ENCODE measurements at places on chromosomes 5 and 9. TPM values are rescaled to one million over a fixed set of nuclear protein-coding genes. Genes with fewer than 3 reads are reported as not detected.

GRCh38 chr5:175686826-175687225 is 29.0 kb downstream of the HRH2 start:
- no peak for DNase-seq

CCDC192 gene
- 2.0 TPM for total RNA-seq

C5orf47 gene
- total RNA-seq, result not detected

NEUROG1 gene
- 3.7 TPM for total RNA-seq

DNA sequence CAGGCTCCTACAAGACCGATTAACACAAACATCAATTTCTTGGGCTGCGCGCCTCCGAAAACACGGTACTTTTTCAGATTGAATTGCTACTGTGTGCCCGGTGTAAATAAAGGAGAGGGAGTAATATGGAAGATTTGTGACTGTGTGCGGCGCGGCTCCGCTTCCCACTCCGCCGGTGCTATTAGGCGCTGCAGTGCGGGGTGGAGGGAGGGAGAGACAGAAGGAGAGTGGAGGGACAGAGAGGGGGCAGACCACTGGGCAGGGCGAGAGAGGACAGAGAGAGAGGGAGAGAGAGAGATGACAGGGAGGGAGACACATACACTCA is 24.7 kb upstream of the RNU6ATAC start:
- DNase-seq, result no peak

DNA sequence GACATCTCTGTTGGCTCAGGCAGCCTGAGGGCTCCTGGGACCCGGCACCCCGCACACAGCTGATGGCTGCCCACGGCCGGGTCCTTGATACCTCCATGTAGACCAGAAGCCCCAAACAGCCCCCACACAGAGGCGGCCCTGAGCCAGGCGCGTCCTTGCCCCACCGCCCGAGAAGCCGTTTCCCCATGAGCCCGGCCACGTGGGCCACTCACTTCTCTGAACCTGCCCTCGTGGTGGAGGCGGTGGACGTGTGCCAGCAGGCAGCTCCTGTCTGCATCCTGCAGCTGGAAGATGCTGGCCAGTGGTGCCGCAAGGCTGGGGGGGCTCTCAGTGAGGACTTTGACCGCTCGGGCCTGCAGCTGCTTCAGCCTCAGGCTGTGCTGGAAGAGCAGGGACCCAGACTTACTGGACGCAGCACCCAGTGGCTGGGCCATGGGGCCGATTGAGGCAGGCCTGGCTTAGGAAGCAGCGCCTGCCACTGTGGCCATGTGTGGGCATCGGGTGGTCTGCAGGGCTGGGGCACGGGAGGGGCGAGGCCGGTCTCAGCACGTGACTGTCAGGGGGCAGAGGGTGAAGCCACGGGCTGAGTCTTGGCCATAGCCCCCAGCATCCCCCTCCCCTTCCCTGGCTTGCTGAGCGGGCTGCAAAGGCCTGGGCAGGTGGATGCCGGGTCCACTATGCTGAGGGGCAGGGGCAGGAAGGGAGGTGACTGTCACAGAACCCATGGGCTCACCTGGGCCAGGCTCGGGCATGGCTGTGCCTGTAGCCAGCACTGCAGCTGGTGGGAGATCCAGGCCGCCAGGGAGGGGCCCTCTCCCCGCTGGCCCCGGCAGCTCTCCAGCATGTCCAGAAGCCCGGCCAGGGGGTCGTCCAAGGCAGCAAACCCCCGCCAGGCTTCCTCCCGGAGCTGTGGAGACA is 50.0 kb downstream of the EXD3 start:
- DNase-seq, result no peak

GGTA1 gene
- total RNA-seq, result not detected

DNA sequence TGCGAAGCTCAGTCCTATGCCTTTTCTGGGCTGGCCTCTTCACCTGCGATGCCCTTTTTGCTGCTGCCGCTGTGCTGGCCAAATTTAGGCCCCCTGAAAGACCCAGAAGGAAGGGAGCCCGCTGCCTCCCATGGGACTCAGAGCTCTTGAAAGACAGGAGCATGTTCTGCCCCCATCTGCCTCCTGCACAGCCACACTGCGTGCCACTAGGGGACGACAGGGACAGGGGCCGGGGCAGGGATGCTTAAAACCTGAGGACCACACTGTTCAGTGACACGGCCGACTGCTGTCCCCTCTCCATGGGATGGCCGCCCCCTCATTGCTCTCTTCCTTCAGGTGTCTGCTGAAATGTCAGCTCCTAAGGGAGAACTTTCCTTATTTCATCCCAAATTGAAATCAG is 132.4 kb downstream of the ADAMTS2 start:
- DNase-seq, result no peak

All from type B pancreatic cell (in vitro differentiated cells).